ENCODE measurements at places on chromosomes 1 and 21. TPM values are rescaled to one million over a fixed set of nuclear protein-coding genes. Genes with fewer than 3 reads are reported as not detected.

The GJA9 gene
- total RNA-seq = not detected

The CR1 gene
- not detected for total RNA-seq

The KIF26B gene
- 0.88 TPM for total RNA-seq

The SMPDL3B gene
- total RNA-seq = 3.7 TPM

The PRDX1 gene
- total RNA-seq = 671 TPM

The FCN3 gene
- total RNA-seq = 2.2 TPM

The LRRC53 gene
- total RNA-seq = not detected

All from airway epithelial cell (primary cell).